ENCODE measurements at places on chromosomes 4 and X.

DNA sequence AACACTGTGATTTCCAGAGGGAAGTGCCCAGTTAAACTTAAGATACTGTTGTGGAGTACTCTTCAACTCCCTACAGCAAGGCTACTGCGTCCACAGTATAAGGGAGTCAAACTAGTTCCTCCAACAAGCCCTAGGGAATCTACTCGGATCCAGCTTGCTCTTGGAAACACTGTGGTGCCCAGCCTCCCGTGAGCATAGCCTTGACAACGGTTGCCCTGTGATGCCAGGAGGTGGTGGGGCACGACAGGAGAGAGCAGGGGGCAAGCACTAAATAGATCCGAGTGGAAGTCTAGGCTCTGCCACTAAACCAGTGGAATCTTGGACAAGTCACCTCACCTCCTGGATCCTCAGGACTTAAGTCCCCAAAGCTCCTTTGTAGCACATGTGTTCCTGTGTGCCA is 45.6 kb downstream of the SMC1A start:
- DNase-seq = no peak

DNA sequence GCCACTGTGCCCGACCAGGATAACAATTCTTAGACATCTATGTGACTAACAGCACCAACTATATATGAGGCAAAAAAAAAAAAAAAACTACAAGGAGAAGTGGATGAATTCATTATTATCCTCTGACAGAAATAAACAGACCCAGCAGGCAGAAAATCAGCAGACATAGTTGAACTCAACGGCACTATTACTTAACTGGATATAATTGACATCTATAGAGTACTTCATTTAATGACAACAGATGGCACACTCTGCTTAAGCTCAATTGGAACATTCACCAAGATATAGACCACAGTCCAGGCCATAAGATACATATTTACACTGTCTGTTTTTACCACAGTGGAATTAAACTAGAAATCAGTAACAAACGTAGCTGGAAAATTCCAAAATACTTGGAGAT is 13.3 kb downstream of the CLDN22 start:
- DNase-seq = no peak

GRCh38 chrX:1592470-1593142 is 1.2 kb downstream of the AKAP17A start:
- peak; percentile 38 for DNase-seq

GRCh38 chrX:6004529-6004928 is 224.1 kb downstream of the NLGN4X start:
- no peak for DNase-seq

DNA sequence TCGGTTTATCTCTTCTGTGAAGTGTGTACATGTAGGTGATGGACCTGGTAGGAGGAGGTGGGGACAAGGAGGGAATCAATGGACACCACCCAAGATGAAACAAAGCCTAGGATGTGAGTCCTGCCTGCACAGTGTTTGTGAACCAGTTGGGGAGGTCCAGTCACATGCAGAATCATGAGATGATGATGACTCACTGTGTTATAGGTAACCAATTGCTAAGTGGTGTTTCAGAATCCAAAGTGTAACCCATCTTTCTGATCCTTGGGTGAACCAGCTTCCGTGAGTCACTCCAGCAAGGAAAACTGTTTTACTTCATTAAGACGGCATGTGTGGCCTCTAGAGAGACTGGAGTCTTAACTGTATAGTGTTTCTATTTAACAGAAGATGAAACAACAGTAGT is 57.9 kb upstream of the HPF1 start:
- no peak for DNase-seq

DNA sequence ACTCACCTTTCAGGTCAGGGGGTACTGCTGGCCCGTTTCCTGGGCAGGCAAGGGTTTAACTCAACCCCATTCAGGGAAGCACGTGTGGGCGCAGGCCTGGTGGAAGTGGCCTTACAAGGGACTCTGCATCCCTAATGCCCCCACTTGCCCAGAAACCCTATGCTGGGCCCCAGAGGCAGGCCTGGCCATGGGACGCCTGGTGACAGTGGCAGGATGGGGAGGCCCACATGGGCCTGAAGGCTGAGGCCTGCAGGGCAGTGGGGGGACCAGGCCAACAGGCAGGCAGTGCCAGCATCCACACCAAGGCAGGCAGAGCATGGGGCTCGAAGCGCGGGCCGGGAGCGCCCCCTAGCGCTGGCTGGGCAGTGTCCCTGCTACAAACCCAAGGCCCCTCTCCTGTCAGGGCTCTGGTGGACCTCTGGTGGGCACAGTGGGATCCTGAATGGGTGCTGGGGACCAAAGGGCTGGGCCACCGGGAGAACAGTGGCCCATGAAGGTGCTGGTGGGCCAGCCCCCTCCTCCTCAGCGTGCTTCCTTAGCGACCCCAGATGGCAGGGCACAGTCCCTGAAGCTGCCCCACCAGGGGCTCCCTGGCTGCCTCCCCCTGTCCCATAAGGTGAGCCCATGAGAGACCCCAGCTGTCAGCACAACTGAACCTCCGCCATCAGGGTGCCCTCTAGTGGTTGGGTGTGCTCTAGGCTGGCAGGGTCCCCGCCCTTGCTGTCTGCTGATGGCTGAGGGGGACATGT is 16.8 kb downstream of the FGFR3 start:
- DNase-seq = peak; percentile 78

DNA sequence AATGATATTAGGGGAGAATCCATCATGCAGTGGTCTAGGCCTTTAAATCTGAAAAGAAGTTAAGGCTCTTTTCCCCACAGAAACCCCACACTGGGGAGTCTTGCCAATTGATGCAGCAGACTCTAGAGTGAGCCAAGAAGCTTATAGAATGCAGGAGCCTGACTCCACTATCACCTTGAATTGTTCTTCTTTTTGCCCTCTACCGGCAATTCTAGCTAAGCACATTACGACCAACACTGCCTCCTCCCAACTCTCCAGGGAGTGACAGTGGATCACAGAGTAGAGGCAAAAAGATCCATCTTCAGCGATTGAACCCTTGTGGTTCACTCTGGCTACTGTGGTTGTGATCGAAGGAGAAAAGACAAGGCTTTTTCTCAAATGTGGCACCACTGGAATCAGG is 331.5 kb downstream of the NKX6-1 start:
- DNase-seq = no peak

- no peak for DNase-seq
Observed at GRCh38 chr4:5337731-5338130, 286.5 kb downstream of the STK32B start.

- peak; percentile 93 for DNase-seq
Observed at GRCh38 chr4:44678094-44679041, at the start of gene GUF1. TSS of gene GUF1 (plus strand) at chr4:44678420. CDS start at chr4:44678623, 203 bp downstream.
